ENCODE measurements at places on chromosomes 6 and 20. TPM values are rescaled to one million over a fixed set of nuclear protein-coding genes. Genes with fewer than 3 reads are reported as not detected.

Gene SLC22A23
- polyA plus RNA-seq: 0.35 TPM

Gene SIRPB2
- 0.15 TPM for polyA plus RNA-seq

Gene HLA-DQA2
- polyA plus RNA-seq: 167 TPM

Gene BNIP5
- not detected for polyA plus RNA-seq

Gene HTR1E
- not detected for polyA plus RNA-seq

Gene USP49
- polyA plus RNA-seq: 1.5 TPM

Gene BHLHE23
- polyA plus RNA-seq: not detected

Gene OR2J3
- polyA plus RNA-seq: not detected

Gene THEMIS
- polyA plus RNA-seq: 2.3 TPM

Gene C2
- not detected for polyA plus RNA-seq

Gene LPA
- polyA plus RNA-seq: not detected
